ENCODE measurements at places on chromosomes 6 and 20. TPM values are rescaled to one million over a fixed set of nuclear protein-coding genes. Genes with fewer than 3 reads are reported as not detected.

GRCh38 chr6:25916789-25917490 is 13.6 kb downstream of the SLC17A2 start:
- no peak for DNase-seq
- no peak overlapping the region for H3K27ac ChIP-seq
- H3K27me3 ChIP-seq, result no peaks in the 10 kb centered on the region
- H3K36me3 ChIP-seq, result no peaks in the 10 kb centered on the region
- no peaks in the 10 kb centered on the region for H3K4me1 ChIP-seq

- DNase-seq, result peak; percentile 36
- H3K4me3 ChIP-seq, result peak overlapping the region; percentile 70
- H3K27ac ChIP-seq, result peak overlapping the region; percentile 91
- H3K27me3 ChIP-seq, result no peaks in the 10 kb centered on the region
- H3K4me1 ChIP-seq, result peaks cover 21% of the 10 kb centered on the region
- no peaks in the 10 kb centered on the region for H3K36me3 ChIP-seq
These were observed 42.8 kb upstream of the HFE start for GRCh38 chr6:26044140-26045064.

GRCh38 chr6:144675231-144675861 is 390.2 kb downstream of the UTRN start:
- H3K27me3 ChIP-seq, result no peaks in the 10 kb centered on the region
- DNase-seq, result peak; percentile 43
- H3K27ac ChIP-seq, result no peak overlapping the region

GRCh38 chr6:37565267-37566110 is 65.8 kb upstream of the CCDC167 start:
- H3K36me3 ChIP-seq, result no peaks in the 10 kb centered on the region
- H3K27me3 ChIP-seq, result no peaks in the 10 kb centered on the region
- peaks cover 15% of the 10 kb centered on the region for H3K4me1 ChIP-seq
- no peak overlapping the region for H3K27ac ChIP-seq
- H3K4me3 ChIP-seq, result peak overlapping the region; percentile 56

DNA sequence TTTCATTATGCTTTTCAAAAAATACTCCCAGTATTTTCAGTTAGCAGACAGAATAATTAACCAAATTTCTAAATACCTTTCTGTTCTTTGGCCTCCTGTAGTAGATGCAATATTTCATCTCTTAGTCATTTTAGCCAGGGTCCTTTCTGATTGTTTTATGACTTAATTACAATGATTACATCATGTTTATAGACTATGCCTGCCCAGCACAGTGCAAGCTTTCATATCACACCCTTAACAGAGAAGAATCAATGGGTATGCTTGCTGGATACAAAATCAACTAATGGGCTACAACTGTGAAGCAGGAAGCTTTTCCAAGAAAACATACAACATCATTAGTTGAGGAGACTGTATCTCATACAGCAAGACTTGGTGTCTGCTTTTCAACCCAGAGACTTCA is 119.8 kb upstream of the NRSN1 start:
- H3K4me3 ChIP-seq, result no peak overlapping the region
- H3K27ac ChIP-seq, result no peak overlapping the region
- no peaks in the 10 kb centered on the region for H3K4me1 ChIP-seq
- H3K36me3 ChIP-seq, result no peaks in the 10 kb centered on the region

DNA sequence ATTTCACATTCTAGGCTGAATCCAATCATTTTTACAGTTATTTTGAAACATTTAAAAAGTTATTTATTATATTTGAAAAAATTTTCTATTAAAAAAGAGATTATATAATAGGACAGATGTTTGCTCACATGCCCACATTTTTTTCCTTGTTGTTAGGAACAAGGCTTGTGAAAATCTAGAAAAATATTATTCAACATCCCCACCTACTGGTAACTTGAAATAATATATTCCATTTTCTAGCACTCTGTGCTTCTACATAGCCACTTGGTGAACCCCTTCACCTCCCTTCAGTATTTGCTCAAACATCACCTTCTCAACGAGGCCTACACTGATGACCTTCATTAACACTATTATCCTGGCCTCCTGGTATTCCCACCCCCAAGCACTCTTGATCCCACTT is 18.3 kb upstream of the GPRC6A start:
- no peak for DNase-seq
- peaks cover 4% of the 10 kb centered on the region for H3K27me3 ChIP-seq
- H3K27ac ChIP-seq, result no peak overlapping the region
- no peak overlapping the region for H3K4me3 ChIP-seq
- no peaks in the 10 kb centered on the region for H3K4me1 ChIP-seq
- H3K36me3 ChIP-seq, result no peaks in the 10 kb centered on the region

DNA sequence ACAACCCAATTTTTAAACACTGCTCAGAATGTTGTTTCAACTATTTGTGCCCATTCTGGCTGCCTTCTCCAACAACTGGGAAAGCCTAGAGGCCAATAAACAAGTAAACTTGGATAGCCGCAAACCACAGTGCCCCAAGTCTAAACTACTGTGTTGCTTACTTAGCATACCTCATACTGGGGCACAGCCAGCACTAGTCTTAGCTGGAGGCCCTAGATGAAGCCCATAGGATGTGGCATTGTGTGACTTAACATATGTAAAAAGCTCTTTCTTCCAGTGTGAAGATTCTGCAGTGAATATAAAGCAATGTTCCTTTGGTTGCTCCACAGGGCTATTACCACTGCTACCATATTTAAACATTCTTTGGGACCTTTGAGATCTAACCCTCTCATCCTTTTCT is 564.3 kb upstream of the NRSN1 start:
- no peak for DNase-seq
- no peaks in the 10 kb centered on the region for H3K36me3 ChIP-seq
- no peaks in the 10 kb centered on the region for H3K27me3 ChIP-seq
- H3K4me3 ChIP-seq, result no peak overlapping the region
- no peaks in the 10 kb centered on the region for H3K4me1 ChIP-seq

- H3K4me3 ChIP-seq, result no peak overlapping the region
- DNase-seq, result no peak
- no peaks in the 10 kb centered on the region for H3K4me1 ChIP-seq
- no peaks in the 10 kb centered on the region for H3K27me3 ChIP-seq
- no peaks in the 10 kb centered on the region for H3K36me3 ChIP-seq
- no peak overlapping the region for H3K27ac ChIP-seq
These were observed 11.8 kb downstream of the FAM83D start for GRCh38 chr20:38937978-38938473.

DNA sequence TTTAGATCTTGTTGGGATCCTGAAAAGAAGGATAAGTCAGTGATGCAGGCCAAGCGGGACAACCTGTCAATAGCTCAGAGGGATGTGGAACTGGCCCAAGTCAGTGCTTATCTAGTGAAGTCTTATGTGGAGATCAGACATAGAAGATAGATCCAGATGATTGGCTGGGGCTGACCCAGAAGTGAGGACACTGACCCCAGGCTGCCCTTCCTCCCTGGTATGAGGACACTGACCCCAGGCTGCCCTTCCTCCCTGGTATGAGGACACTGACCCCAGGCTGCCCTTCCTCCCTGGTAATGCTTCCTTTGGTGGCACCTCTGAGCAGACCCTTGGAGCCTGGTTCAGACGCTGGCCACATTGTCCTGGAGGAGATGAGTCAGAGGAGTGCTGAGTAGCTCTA is 159.7 kb downstream of the PHACTR3 start:
- H3K27me3 ChIP-seq, result no peaks in the 10 kb centered on the region
- DNase-seq, result no peak
- H3K4me1 ChIP-seq, result no peaks in the 10 kb centered on the region
- no peak overlapping the region for H3K4me3 ChIP-seq
- no peak overlapping the region for H3K27ac ChIP-seq

DNA sequence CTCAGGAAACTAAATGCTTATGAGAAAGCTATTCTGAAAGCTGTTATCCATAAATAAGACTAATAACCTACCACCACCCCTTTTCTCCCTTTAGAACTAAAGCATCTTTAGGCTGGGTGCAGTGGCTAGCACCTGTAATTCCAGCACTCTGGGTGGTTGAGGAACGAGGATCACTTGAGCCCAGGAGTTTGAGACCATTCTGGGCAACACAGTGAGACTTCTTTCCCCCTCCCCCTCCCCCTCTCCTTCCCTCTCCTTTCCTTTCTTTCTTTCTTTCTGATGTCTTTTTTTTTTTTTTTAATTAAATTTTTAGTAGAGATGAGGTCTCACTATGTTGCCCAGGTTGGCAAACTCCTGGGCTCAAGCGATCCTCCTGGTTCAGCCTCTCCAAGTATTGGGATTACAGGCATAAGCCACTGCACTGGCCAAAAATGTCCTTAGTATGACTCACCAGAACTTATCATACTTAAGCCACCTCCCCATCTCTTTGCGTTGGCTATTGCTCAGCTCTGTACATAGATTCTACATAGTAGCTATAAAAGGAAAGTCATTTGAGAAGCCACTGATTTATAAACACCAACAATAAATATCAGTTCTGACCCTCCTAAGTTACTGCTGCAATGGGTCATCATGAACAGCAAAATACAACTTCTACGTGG is 54.8 kb upstream of the SPDEF start:
- H3K27me3 ChIP-seq, result no peaks in the 10 kb centered on the region
- peaks cover 2% of the 10 kb centered on the region for H3K4me1 ChIP-seq
- DNase-seq, result no peak
- H3K36me3 ChIP-seq, result peaks cover 24% of the 10 kb centered on the region
- no peak overlapping the region for H3K4me3 ChIP-seq

DNA sequence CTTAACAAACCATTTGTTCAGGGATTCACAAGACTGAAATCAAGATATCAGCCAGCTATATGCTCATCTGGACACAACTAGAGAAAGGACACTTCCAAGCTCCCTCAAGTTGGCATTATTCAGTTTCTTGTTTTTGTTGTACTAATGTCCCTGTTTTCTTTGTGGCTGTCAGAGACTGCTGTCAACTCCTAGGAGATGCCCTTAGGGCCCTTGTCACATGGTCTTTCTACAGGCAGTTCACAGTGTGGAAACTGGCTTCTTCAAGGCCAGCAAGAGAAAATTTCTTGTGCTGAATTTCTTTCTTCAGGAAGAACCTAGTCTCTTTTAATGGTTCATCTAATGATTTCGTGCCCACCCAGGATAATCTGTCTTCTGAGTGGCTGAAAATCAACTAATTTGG is 677.2 kb upstream of the MAN1A1 start:
- no peaks in the 10 kb centered on the region for H3K4me1 ChIP-seq
- H3K4me3 ChIP-seq, result no peak overlapping the region
- DNase-seq, result no peak
- no peak overlapping the region for H3K27ac ChIP-seq
- H3K27me3 ChIP-seq, result no peaks in the 10 kb centered on the region

- H3K36me3 ChIP-seq, result no peaks in the 10 kb centered on the region
- no peak overlapping the region for H3K27ac ChIP-seq
- peak overlapping the region; percentile 75 for H3K4me3 ChIP-seq
- H3K4me1 ChIP-seq, result peaks cover 10% of the 10 kb centered on the region
These were observed 637 bp downstream of the ABHD12 start for GRCh38 chr20:25389858-25390537.

- no peak overlapping the region for H3K4me3 ChIP-seq
- H3K27me3 ChIP-seq, result peaks cover 30% of the 10 kb centered on the region
- H3K27ac ChIP-seq, result no peak overlapping the region
These were observed 12.6 kb upstream of the WFDC12 start for GRCh38 chr20:45136911-45137310.

- no peak overlapping the region for H3K27ac ChIP-seq
- no peaks in the 10 kb centered on the region for H3K36me3 ChIP-seq
- DNase-seq, result no peak
- H3K4me3 ChIP-seq, result no peak overlapping the region
- peaks cover 4% of the 10 kb centered on the region for H3K27me3 ChIP-seq
These were observed 60.1 kb upstream of the LRRC1 start for GRCh38 chr6:53734473-53735299.

DNA sequence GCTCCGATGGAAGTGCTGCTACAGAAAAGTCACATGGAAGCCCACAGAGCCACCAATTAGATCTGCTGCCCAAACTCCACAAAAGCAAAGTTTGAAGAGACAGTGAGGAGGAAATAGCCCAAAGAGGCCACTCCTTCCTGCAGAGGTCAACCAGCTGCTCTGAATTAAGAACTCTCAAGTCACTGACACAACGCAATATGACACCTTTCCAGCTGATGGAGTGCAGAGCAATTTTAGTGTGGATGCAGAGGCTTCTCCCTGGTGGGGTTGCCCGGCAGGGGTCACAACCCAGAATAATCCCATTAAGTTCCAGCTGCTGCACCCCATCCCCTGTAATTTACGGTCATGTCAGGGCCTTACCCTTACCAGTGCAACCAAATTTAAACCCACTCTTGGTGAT is 361.9 kb upstream of the JARID2 start:
- no peak overlapping the region for H3K4me3 ChIP-seq
- no peaks in the 10 kb centered on the region for H3K27me3 ChIP-seq
- H3K27ac ChIP-seq, result no peak overlapping the region
- no peaks in the 10 kb centered on the region for H3K36me3 ChIP-seq

GRCh38 chr6:89509777-89510281 is 76.9 kb downstream of the ANKRD6 start:
- H3K4me1 ChIP-seq, result no peaks in the 10 kb centered on the region
- no peak overlapping the region for H3K4me3 ChIP-seq
- no peak for DNase-seq
- H3K27me3 ChIP-seq, result no peaks in the 10 kb centered on the region

DNA sequence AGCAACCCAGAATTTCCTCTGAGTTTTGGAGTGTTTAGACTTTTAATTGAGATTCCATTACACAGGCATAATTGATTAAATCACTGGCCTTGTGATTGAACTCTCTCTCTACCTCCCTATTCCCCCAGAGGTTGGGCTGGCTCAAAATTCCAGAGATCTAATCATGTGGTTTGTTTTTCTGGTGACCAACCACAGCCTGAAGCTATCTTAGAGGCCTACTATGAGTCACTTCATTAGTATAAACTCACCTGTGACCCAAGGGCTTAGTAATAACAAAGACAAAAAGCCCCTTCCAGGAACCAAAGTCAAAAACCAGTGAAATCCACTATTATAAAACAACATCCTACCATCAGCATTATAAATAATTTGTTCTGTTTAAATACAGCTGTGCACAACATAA is 992.5 kb upstream of the CITED2 start:
- H3K4me3 ChIP-seq, result no peak overlapping the region
- no peak overlapping the region for H3K27ac ChIP-seq
- no peaks in the 10 kb centered on the region for H3K27me3 ChIP-seq

DNA sequence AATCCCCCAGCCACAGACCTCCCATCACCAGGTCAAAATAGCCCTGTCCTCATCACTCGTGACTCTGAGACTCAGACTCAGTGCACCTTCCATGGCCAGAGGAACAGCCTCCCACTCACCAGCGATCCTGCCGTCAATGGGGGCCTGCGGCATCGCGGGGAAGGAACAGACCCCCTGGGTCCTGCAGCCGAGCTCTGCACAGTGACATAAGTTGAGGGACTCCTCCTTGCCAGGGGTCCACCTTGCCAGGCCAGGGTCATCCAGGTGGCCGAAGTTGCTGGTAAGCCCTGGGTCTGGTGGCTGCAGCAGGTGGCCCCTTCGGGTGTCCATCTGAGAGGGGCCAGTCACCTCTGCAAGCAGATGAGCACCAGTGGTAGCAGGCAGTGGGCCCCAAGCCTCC is 16.3 kb downstream of the ETV7 start:
- no peak for DNase-seq
- H3K4me3 ChIP-seq, result no peak overlapping the region
- H3K27me3 ChIP-seq, result no peaks in the 10 kb centered on the region
- H3K27ac ChIP-seq, result no peak overlapping the region
- H3K4me1 ChIP-seq, result no peaks in the 10 kb centered on the region
- H3K36me3 ChIP-seq, result peaks cover 11% of the 10 kb centered on the region

PSORS1C1 gene
- not detected for total RNA-seq

PHF3 gene
- total RNA-seq, result 136 TPM

CASP8AP2 gene
- 17.3 TPM for total RNA-seq

PSMG4 gene
- total RNA-seq, result 12.8 TPM

CST5 gene
- not detected for total RNA-seq

NCOA5 gene
- 9.7 TPM for total RNA-seq

RAMACL gene
- 0.75 TPM for total RNA-seq

OVOL2 gene
- not detected for total RNA-seq

FILIP1 gene
- total RNA-seq, result not detected

Measured in CD4-positive, alpha-beta T cell (primary cell).